ENCODE measurements at places on chromosomes 7 and 10.

DNA sequence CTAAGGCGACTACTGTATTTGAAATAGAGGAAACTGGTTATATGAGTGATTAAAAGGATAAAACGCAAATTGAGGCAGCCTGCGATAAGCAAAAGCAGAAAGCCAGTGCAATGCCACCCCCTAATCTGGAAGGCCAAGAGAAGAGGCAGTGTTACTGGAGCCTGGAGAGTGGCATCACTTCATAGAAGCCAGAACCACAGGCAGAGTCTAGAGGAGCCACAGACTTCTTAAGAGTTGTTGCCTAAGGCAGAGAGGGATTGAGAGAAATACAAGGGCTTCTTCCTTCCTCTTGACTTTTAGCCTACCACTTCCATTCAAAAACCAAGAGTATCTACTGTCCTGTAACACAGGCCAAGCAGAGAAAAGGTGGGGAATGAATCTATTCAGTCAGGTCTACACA lies 94.9 kb upstream of the SKAP2 start:
- no peak for DNase-seq

DNA sequence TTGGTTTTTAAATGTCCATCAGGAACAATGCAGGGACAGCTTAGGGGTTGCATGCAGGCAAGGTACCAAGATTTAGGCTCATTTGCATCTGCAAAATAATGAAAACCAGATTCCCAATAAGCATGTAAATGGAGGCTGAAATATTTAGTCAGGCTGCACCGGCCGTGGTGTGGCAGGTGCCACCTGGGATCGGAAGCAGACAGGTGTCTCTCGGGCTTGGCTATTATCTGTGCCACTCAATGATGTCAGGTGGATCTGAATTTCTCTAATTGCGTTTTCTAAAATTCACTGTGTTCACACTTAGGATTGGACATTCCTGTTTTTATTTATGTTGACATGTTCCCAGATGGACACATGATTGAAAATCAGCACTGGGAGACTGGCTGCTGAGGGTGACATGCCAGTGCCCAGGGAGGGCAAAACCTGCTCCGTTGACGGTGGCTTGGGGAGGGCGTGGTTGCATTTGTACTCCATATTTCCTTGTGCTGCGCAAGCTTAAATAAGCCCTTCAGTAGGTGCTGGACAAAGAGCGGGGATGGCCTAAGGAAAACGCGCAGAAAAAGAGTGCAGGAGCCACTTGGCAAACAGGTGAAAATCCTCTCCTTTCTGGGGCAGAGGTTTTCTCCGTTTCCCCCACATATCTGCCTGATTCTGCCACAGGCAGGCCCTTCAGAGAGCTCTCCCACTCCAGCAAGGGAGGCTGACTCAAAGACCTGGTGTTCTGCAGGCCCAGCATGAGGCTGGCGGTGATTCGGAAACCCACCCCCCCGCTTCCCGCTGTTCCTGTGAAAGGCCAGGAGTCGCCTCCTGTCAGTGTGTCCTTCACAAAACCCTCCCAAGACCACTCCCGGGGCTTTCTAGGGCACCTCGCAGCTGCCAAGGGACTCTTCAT lies 142.5 kb downstream of the WDR37 start:
- DNase-seq, result no peak

- DNase-seq, result no peak
These were observed 10.9 kb downstream of the LDB3 start for GRCh38 chr10:86678999-86679792.

GRCh38 chr10:69338547-69339450 lies 60.5 kb downstream of the HK1 start:
- no peak for DNase-seq

- DNase-seq, result no peak
These were observed 164.1 kb upstream of the C1GALT1 start for GRCh38 chr7:7018290-7018689.
